Uterine smooth muscle cell (primary cell): ENCODE measurements at places on chromosomes 16 and 17. TPM values are rescaled to one million over a fixed set of nuclear protein-coding genes. Genes with fewer than 3 reads are reported as not detected.

KRT32 gene
- total RNA-seq = not detected in 2 replicates

MYH8 gene
- total RNA-seq = under 0.01 TPM in 1 of 2 replicates, not detected in the other

HSPB9 gene
- total RNA-seq = not detected in 2 replicates

LGALS9B gene
- not detected in 2 replicates for total RNA-seq

EFTUD2 gene
- total RNA-seq = 88.9 and 207 TPM in 2 replicates

KRTAP9-4 gene
- total RNA-seq = not detected in 2 replicates
